ENCODE measurements at places on chromosomes 5 and 9.

DNA sequence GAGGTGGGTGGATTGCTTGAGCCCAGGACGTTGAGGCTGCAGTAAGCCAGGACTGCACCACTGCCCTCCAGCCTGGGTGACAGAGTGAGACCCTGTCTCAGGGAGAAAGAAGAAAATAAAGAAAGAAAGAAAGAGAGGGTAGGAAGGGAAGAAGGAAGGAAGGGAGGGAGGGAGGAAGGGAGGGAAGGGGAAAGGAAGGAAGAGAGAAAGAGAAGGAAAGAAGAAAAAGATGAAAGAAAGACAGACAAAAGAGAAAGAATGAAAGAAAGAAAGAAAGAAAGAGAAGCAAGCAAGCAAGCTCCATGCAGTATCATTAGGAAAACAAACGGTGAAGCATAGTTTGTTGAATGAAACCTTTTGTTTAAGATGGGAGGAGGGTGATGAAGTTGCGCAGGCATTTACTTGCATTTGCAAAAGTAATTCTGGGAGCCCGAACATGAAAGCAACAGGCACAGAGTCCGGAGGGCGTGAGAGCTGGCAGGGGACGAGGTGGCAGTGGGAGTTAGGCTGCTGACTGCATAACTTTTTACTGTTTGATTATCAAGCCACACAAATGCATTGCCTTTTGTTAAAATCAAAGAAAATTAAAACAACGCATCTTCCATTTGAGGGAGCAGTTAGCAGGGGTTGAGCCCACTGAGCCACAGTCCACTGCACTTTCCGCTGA is 26.0 kb upstream of the CEP72 start:
- DNase-seq, result no peak

DNA sequence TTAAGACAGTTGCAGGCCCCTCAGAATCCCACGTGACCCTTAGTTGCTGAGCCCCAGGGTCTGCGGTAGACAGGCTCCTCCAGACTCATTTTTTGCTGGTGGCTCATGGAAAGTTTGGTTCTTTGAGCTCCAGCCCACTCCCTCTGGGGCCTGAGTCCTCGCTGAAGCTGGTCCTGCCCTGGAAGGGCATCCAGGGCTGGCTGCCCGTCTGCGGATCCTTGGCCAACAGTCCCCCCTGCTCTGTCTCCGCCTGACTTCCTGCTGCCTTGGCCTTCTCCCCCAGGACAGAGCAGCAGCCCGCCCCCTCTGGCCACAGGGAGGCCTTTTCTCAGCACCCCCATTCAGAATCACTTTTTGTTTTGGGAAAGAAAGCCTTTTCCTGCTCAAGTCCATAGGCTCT is 24.4 kb downstream of the SLC6A7 start:
- no peak for DNase-seq

- DNase-seq, result no peak
These were observed 19.3 kb upstream of the TOR2A start for GRCh38 chr9:127754099-127755060.

DNA sequence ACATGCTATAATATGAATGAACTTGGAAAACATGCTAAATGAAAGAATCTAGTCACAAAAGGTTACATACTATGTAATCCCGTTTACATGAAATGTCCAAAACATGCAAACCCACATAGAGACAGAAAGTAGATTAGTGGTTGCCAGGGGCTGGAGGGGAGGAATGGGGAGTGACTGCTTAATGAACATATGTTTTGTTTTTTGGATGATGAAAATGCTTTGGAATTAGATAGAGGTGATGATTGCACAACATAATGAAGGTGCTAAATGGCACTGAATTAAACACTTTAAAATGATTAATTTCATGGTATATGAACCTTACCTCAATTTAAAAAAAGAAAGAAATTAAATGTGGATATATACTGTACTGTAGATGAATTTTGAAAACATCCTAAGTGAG is 17.6 kb upstream of the NDFIP1 start:
- DNase-seq, result no peak

DNA sequence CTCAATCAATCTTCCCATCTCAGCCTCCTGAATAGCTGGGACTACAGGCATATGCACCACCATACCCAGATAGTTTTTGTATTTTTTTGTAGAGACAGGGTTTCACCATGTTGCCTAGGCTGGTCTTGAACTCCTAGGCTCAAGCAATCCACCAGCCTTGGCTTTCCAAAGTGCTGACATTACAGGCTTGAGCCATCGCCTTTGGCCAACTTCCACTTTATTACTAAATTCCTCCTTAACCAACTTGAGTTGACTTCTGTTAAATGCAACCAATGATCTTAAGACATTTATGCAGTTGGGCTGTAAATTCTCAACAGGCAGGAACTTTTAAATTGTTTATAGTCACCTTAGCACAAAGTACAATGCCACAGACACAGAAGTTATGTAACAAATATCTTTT is 2.8 kb downstream of the LARS1 start:
- no peak for DNase-seq

DNA sequence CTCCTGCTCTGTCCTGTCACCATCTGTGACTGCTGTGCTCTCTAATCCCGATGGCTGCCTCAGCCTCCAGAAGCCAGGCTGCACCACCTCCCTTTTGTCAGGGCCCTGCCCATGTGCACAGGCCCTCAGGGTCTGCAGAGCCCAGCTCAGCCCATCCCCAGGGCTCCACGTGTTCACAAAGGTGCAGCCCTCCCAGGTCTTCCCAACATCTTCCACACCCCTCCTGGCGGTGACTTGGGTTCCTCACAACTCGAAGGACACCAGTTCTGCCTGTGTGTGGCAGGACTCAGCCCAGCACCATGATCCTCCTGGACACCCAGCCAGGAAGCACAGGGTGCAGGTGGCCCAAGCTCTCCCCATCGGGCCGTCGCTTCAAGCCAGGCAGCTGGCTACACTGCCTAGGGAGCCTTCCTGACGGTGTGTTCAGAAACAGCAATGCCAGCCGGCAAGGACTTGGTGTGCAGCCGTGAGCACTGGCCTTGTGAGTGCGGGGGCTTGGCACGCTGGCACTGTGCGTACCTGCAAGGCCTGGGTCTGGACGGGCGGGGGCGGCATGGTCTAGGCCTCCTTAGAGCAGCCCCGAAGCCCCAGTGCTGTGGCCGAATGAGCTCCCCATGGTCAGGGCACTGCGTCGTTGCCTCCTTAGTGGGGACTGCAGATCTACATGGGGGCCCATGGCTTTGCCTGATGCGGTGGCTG is 96.1 kb downstream of the MRPL36 start:
- no peak for DNase-seq

DNA sequence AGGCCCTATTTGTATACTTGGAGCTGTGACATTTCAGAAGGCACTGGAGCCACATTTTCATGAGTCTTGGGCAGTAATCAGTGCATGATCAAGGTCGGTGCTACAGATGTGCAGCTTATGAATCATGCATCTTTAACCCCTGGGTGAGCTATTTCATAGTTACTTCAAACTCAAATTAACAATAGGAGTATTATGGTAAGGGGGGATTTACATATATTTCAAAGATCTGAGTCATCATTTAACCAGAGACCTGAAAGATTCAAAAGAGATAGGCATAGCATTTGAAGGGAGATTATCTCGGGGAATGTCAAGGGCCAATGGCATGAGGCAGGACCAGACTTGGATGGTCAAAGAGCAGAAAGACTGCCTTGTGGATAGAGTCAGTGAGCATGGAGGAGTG is 169.0 kb upstream of the GRIN3A start:
- DNase-seq, result no peak

DNA sequence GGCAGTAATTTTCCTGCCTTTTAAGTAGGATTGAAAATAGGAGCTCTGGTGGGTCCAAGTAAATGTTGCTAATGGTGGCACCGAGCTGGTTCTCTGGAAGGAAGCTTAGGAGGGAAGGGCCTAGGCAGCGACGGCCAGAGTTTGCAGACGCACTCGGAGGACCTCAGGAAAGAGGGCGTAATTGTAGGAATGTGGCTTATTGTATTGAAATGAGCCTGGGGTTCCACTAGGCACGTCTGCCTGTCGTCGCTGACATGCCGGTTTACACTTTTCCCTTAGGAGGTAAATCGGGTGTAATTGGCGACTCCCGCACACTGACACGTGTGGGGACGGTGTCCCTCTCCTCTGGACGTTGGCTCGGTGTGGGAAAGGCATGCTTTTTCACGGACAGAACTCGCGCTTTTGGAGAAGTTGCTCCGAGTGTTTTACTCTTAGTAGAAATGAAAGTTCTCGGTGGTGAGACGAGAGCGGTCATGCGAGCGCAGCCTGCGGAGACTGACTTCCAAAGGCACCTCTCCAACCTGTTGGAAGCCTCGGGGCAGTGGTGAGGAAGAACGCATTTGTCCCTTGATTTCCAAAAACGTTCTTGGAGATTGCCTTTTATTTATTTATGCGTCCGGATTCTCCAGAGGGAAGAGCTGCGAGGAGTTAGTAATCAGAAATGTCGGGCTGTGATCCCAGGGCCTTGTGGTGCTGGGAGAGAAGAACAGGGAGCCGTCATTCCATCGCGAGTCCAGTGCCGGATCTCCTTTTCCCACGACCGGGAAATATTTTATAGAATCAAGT is 1.3 kb downstream of the NR4A3 start:
- DNase-seq, result no peak

Measured in activated gamma-delta T cell treated with anti-CD3 and anti-CD28 coated beads, Interleukin-2, amount 50 U/mL, for 16 hours (primary cell).